Stimulated activated CD4-positive, alpha-beta T cell treated with anti-CD3 and anti-CD28 coated beads, Interleukin-2, amount 100 ng/mL, for 48 hours (primary cell): ENCODE measurements at places on chromosomes 1 and 21.

DNA sequence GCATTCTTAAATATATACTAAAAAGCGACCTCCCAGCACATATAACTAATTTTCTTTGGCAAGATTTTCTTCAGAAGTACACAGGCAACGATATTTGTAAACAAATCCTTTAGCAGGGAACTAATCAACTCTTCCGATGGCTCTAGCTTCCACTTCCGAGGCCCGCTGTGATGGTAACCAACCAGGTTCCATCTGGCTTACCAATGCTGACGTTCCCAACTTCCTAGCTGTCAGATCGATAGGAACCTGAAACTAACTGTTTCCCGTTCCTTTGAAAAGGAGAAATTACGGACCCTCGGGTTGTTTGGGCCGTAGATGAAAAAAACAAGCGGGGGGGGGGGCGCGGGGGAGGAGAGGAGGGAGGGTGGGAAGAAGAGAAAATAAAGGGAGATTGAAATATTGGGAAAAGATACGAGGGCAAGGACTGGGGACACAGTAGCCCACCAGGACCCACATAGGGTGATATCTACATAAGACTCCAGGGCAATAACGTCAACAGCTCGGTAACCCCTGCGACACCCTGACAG lies 513 bp downstream of the GTF2B start:
- DNase-seq = no peak

DNA sequence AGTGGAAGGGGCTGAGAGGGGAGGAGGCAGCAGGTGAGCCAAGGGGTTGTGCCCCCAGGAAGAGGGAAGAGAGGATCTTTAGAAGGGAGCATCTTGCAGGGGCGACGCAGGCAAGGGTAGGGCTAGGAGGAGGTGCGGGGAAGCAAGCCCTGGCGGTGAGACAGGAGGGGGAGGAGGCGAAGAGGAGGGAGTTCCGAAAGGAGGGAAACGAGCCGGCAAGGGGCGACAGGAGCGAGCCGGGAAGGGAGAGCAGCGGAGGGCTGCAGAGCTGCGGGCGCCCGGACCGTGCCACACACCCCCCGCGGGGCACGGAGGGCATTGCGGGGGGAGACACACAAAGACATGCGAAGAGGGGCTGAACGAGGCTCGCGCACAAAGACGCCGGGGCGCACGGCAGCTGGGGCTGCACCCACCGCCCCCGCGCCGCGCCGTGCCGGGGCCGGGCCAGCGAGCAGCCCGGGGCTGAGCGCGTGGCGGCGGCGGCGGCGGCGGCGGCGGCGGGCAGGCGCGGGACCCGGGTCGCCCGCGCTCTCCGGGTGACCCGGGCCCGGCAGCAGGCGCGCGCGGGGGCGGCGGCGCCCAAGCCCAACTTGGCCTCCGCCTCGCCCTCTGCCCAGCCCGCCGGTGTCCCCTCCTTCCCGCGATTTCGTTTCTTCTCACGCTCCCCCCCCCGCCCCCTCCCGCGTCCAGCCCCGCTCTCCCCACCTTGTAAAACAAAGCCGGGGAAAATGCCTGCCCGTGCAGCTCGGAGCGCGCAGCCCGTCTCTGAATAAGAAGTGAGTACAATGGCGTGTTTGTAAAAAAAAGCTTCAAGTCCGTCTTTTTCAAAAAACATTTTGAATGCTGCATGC lies at the start of gene KCNK2:
Gene KCNK2 (plus strand): TSS at position 206 of the 851 bp plus-strand sequence. CDS start 649 bp downstream, outside the sequence.
- DNase-seq = no peak

DNA sequence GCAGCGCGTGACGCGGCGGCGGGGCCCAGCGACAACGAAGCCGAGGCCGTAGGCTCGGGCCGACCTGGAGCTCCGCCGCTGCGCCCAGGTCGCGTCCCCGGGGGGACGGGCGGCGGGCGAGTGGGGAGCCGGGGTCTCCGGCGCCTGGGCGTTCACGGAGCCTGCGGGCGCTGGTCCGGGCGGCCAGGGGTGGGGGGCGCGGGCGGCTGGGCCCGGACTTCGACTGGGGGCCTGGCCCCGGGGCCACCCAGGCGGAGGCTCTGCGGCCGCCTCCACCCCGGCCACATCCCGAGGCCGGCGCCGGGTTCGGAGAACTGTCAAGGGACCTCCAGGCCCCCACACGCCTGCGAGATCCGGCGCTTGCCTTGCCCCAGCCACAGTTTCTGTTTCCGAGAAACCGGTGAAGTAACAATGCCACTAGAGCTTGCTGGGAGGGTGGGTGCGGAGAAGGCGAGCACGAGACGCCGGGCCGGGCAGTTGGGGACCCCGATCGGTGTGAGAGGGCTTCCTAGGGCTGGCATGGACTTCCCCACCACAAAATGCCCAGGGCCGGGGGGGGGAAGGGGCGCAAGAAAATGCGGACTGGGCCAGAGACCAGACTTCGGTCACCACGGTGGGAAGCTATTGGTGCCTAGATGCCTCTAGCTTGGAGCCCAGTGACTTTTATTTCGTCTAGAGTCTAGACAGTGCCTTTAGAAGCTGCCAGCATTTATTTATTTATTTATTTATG lies 501 bp downstream of the FBXO6 start:
- DNase-seq = peak; percentile 38

GRCh38 chr1:152145769-152146168 lies 13.3 kb downstream of the RPTN start:
- no peak for DNase-seq

- DNase-seq = no peak
Measured at GRCh38 chr1:234862944-234863515, 253.1 kb upstream of the IRF2BP2 start.

- no peak for DNase-seq
Measured at GRCh38 chr1:32116531-32116930, 8.7 kb downstream of the KPNA6 start.

DNA sequence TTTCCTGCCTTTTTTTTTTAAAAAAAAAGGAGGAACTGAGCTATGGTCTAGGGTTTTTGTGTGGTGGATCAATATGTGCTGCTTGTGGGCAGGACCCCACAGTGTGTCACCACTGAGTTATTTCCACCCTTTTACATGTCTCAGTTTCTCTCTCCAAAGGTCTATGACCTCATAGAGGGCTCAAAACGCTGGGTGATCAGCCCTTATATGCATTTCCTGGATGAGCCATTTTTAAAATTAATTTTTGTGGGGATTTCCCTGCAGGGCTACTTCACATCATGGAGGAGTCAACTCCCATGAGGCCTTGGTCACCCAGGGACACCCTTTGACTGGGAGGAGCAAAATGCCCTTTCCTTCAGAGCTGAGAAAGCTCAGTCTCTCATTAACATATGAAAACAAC lies 20.7 kb upstream of the HAO2 start:
- DNase-seq = no peak

DNA sequence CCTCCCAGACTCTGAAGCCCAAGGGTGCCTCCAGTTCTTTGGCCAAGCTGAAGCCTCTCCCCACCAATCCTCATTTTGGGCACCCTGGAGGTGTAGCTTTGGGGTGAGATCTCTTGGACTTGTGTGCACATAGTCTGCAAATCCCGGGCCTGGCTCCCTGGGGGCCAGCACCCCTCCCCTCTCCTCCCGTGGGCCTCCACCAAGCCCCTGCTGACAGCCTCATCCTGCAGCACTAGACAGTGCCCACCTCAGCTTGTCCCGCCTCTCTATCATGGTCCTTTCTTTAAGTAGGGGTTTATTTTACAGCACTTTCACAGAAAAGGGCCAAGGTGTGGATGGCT lies 3.2 kb downstream of the GJC2 start:
- no peak for DNase-seq

DNA sequence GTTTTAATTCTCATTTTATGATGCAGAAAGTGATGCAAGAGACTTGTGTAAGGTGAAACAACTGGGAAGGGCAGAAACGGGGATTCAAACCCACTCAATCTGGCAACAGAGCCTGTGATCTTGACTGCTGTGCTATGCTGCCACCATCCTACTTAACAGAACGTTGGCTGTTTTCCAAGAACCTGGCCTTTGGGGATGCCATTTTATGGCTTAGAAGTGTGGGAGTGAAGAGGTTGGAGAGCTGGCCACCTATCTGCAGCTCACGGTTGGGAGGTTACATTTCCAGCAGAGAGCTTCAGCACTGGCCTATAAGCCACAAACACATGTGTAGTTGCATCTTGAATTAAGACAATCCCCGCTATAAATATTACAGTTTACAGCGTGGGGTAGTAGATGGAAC lies 235.3 kb downstream of the PRDM2 start:
- no peak for DNase-seq

- DNase-seq = no peak
Measured at GRCh38 chr21:26027696-26028095, 142.9 kb downstream of the APP start.

GRCh38 chr1:14499312-14500040 lies 99.0 kb upstream of the KAZN start:
- DNase-seq = no peak
